ENCODE measurements at places on chromosomes 6 and 20.

DNA sequence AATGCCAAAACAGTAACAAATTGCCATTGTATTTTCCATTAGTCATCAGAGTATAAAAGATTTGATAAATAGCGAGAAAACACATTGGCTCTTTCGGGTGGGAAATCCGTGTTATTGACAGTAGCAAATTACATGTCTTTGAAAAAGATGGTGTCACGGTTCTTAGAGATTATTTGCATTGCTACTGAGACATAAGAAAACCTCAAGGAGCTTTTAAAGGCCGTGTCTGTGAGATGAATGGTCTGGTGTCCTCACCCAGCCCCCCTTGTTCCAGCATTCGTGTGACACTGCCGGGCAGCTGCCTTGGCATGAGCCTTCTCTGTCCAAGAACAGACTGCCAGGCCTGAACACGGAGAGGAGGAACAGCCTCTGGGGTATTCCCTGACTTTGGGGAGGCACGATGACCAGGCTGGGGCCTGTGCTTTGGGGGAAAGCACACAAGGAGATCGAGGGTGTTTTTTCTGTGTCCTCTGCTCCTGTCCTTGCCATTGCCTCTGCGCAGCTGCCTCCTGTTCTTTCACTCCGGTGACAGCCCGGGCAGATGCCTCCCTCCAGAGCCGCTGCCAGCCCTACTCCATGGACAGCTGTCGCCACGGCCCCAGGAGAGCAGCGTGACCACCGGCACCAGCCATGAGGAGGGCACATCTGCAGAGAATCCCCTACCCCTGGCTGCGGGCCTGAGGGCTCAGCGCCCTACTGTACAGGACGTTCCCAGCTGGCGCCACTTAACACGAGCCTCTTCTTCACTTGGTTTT is 167.7 kb upstream of the CDYL start:
- no peak for DNase-seq

DNA sequence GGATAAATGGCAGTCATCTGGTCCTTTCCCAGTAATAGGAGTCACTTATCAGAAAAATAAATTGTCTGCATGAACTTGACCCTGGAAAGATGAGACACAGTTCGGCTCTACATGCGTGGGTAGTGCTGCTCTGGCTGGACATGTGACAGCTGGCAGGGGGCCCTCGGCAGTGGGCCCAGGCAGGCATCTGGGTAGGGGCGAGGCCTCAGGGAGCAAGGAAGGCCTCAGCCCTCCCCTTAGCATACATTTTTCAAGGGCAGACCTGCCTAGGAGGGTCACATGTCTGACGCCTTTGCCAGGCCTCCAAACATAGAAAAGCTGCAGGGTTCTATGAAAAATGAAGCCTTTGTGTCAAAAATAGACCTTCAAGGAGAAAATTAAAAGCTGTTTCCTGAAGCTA is 12.8 kb upstream of the ILRUN start:
- no peak for DNase-seq

GRCh38 chr6:94278146-94278545 is 858.8 kb upstream of the EPHA7 start:
- no peak for DNase-seq

DNA sequence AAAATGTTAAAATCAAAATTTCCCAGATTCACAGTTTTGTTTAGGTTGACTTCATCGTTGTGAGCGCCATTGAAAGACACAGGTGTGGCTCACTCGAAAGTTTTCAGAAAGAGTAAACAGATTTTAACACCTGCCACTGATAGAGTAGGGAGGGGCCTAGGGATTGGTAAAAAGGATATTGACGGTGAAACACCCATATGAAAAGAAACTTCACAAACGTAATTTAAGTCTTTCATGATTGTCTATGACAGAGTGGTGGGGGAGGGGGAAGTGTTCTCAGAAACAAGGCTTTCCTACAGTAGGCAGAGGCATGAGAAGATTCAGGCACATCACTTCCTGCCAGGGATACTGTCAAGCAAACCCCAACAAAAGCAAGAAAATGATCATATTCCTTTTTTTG is 101.4 kb downstream of the PERP start:
- no peak for DNase-seq

DNA sequence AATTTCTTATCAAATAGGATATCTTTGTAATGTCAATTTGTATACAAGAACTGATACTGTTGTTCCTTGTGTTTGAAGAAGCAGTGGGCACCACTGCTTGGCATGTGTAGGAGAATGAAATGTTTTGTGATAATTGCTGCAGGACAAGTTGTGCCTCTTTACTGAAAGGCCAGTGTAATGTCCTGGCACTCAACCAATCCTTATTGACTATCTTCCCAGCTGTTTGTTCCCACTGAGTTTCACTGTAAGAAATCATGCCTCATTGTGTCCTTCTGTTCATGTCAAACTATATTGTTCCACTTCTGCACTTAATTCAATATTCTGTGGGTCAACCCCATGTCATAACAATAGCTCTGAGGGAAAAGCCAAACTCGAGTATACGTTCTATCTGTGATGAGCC is 136.1 kb upstream of the FAM83B start:
- no peak for DNase-seq

- DNase-seq = no peak
Measured at GRCh38 chr6:15754035-15754705, 91.3 kb upstream of the DTNBP1 start.

DNA sequence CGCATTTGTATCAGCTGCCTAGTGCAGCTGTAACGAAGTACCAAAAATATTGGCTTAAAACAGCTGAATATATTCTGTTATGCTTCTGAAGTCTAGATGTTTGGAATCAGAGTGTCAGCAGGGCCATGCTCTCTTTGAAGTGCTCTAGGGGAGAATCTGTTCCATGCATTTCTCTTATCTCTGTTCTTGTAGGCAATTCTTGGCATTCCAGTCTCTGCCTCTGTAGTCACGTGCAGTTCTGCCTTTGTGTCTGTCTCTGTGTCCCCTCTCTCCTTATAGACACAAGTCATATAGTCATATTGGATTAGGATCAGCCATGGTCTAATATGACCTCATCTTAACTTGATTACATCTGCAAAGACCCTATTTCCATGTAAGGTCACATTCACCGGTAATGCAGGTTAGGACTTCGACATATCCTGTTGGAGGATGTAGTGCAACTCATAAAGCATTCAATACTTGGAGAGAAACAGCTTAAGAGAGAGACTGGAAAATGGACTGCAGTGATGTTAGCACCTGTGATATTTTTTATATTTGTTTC is 18.6 kb downstream of the FAM83B start:
- no peak for DNase-seq

DNA sequence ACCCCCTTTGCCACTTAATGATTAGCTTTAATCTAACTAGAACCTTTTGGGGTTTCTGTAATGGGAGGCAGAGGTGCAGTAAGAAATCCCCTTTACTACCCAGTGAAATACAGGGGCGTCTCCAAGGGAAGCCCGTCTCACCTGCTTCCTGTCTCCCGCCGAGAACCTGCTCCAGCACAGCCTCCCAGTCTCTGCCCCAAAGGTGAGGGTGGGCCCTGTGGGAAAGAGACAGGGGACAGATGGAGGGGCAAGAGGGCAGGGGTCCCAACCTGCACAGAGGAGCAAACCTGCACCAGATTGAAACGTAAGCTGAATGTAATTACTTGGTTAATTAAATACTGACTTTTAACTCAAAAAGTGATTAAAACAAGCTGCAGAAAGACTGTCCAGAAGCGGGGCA is 474.2 kb upstream of the SULF2 start:
- DNase-seq = no peak

DNA sequence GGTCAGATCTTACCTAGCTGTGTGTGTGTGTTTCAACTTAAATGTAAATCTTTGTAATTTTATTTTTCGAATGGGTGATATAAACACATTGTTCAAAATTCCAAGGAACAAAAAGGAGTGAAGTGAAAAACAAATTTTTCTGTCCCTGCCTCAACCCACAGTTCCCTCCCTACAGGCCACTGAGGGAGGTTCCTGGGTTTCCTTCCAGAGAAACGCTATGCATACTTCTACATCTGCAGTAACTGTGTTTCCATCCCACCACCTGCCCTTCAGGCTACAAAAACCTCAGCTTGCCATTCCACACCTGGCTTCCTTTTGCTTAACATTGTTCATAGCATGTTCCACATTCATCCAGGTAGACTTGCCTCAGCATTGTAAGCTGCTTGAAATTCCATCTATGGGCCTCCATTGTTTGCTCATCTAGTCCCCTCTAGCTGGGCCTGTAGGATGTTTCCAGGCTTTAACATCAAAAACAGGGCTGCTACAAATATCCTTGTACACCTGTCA is 12.0 kb downstream of the ANGPT4 start:
- no peak for DNase-seq

- DNase-seq = no peak
Measured at GRCh38 chr6:7154341-7155139, 46.8 kb downstream of the RREB1 start.

- no peak for DNase-seq
Measured at GRCh38 chr6:46764961-46765360, 18.2 kb downstream of the ANKRD66 start.

DNA sequence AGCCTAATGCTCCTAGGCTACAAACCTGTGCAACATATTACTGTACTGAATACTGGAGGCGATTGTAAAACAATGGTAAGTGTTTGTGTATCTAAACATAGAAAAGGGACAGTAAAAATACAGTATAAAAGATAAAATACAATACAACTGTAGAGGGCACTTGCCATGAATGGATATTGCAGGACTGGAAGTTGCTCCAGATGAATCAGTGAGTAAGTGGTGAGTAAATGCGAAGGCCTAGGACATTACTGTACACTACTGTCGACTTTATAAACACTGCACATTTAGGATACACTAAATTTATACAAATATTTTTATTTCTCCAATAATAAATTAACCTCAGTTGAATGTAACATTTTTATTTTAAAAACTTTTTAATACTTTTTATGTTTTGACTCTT is 485.0 kb downstream of the MMUT start:
- DNase-seq = no peak

GRCh38 chr6:45754432-45754831 is 261.2 kb downstream of the CLIC5 start:
- DNase-seq = no peak

GRCh38 chr6:12715437-12715836 is 1.1 kb upstream of the PHACTR1 start:
- DNase-seq = no peak

GRCh38 chr6:145015739-145016558 is 719.4 kb downstream of the EPM2A start:
- DNase-seq = peak; percentile 11

DNA sequence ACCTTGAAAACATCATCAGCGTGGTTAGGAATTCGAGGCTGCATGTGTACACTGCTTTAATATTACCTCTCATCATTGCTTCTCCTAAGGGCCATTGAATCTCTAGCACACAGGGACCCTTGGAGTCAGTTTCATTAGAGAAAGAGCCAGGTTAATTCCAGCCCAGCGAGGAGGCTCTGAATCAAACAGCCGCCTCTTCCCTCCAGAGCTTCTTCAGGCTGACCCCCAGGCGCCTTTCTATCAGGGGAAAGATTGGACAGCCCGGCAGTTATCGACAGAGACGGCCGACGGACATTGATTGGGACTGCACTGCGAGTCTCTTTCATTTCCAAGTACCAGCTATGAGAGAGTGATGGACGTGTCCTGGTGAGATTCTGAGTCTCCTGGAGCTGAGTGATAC is 159.2 kb downstream of the ANKRD60 start:
- no peak for DNase-seq

GRCh38 chr20:63167026-63167917 is 48.7 kb downstream of the YTHDF1 start:
- DNase-seq = no peak

GRCh38 chr20:50308513-50309279 is 118.1 kb downstream of the CEBPB start:
- DNase-seq = no peak

- no peak for DNase-seq
Measured at GRCh38 chr6:31157513-31158139, at the start of gene CCHCR1. Gene CCHCR1, minus strand, starts transcription at chr6:31157802. Its CDS starts 202 bp downstream, at chr6:31157600.

DNA sequence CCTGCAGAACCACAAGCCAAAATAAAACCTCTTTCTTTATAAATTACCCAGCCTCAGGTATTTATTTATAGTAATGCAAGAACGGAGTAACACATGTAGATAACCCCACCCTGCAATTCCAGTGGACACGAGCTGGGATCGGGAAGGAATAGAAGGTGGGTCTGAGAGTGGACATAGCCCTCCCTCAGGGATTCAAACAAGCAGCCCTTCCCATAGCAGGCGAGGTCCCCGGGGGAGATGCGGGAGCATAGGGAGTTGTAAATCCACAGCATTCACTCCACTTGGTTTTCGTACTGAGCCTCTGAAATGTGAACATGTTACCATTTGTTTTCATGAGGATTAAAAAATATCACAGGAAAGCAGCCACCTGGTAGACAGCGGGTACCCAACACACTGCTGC is 312.6 kb downstream of the CDH4 start:
- no peak for DNase-seq

DNA sequence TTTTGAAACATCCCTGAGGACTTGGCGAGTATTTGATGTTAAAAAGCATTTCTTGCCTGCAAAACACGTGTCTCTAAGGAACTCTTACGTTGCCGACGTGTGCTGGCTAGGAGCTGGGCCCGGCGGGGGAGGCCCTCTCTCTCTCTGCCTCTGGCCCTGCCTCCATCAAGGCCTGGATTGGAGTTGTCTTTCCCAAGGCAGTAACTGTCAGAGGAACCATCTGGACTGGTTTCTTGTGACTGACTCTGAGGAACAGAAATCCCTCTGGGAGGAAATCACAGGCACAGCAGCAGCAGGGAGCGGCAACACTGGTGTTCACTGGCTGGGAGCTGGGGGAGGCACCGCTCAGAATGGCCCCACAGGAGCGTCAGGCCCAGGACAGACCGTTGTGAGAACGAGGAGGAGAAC is 244.2 kb downstream of the NRN1 start:
- no peak for DNase-seq

DNA sequence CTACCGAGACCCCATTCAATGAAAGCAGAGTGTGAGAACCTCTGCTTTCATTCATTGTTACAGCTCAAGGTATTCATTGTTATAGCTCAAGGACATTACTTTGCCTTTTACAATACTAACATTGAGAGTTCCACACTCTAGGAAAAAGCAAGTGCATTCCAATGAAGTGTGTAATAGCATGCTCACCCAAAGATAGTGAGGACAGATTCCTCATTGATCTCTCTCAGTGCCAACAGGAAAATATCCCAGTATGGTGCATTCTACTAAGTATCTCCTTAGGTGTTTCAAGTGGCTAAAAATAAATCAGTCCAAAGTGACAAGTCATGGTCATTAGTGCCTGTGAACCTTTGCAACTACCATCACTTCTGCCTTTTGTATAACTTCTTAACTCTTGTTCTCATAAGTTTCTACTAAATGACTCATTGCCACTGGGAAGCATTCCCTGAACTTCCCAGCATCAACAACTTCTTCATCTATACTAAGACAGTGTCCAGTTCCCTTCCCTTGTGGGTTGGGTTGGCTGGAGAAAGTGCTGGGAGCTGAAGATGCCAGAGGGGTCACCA is 140.7 kb upstream of the STXBP5 start:
- no peak for DNase-seq

DNA sequence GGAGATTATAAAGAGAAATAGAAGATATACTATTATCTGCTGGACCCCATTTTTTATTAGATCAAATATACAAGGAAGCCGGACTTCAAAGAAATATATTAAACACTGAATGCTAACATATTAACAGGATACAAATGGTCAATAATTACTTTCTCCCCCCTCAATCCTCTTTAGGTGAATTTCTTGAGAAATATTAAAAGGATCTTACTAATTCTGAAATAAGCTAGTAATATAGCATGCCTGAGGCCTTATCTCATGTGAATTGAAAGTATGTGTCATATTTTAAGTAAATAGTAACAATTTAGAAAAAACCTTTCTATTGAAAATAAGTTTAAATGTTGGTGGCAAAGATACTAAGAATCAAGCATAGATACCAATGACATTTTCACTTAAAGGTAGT is 954.7 kb upstream of the MAN1A1 start:
- DNase-seq = no peak

GRCh38 chr6:154471609-154472362 is 38.7 kb downstream of the CNKSR3 start:
- no peak for DNase-seq
